Activated T-cell treated with anti-CD3 and anti-CD28 coated beads for 48 hours (primary cell): ENCODE measurements at places on chromosomes 11 and 22.

GRCh38 chr11:78981153-78981552, 406.5 kb upstream of the NARS2 start:
- no peak for DNase-seq

DNA sequence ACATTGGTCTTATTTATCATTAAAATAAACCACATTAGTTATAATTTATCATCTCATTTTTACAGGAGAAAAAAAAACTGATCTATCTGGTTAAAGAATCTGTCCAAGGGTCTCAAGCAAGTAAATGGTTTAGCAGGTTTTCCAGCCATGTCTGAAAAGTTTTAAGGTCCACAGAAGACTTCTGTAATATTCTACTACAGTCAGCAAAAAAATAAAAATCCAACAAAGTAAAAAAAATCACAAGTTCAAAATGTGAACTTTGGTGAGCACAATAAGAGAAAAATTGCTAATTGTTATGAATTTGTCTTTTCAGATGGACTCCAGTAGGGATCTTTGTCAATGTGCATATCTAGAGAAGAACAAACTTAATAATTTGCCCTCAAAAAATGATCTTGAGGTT, 1.3 kb downstream of the OR52E4 start:
- DNase-seq: no peak

GRCh38 chr11:11788063-11788710, 53.6 kb upstream of the USP47 start:
- no peak for DNase-seq

DNA sequence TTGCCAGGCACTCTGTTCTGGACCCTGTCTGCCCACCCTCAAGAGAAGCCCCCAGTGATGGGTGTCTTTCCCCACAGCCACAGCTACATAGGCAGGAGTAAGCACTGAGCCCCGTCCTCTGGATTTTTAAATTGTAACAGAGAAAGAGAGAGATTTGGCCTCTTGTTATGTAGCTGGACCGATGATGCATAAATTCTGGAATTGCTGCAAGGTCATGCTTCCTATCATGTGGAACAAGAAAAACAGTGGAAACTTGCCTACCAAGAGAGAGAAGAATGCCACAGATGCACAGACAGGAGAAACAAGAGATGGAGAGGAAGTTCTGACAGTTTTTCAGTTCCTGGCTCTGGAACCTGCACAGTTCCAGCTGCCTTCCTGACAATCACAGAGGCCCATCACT, 150.2 kb downstream of the ETS1 start:
- DNase-seq: no peak

DNA sequence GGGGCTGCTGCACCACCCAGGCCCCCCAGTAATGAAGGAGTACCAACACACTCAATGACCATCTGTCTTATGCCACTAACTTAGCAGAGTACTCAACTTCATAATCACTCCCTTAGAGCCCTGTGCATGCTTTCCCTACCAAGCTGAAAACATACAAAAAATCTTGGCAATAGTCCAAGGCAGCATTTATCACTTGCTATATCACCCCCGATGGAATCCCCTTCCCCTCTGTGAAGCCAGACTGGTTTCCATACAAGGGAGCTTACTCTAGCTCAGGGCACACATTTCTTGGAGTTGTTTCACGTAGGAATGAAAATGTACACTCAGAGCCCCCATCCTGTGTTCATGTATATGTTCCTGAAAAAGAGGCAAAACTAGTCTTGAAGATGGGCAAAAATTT, 301.3 kb upstream of the TENM4 start:
- DNase-seq: no peak

- DNase-seq: no peak
Measured at GRCh38 chr22:40432625-40433024, 62.2 kb downstream of the SGSM3 start.

GRCh38 chr22:25327018-25327755, 107.7 kb downstream of the CRYBB2 start:
- no peak for DNase-seq

DNA sequence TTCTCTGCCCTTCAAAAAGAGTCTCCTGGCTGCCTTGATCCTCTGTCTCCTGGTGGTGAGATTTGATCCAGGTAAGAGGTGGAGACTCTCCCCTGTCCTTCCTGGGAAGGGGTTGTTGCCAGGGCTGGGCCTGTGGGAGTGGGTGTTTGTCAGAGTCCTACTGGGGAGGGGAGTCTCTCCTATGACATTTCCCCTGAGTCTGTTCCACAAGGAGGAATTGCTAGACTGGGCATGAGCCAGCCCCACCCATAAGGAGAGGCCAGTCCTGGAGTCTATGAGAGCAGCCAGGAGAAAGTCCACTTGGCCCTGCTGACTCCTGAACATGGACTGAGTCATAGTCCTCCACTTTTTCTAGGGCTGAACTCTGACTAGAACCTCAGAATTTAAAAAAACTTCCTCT, 7.4 kb downstream of the PEX26 start:
- no peak for DNase-seq

DNA sequence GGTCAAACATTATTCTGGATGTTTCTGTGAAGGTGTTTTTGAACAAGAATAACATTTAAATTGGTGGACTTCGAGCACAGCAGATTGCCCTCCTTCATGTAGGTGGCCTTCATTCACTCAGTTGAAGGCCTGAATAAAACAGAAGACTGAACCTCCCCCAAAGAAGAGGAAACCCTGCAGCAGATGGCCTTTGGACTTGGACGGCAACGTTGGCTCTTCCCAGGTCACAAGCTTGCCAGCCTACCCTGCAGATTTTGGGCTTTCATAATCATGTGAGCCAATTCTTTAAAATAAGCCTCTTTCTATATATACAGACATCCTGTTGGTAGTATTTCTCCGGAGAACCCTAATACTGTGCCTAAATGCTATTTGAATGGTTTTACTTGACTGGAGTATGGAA, 432.2 kb upstream of the NARS2 start:
- DNase-seq: no peak

DNA sequence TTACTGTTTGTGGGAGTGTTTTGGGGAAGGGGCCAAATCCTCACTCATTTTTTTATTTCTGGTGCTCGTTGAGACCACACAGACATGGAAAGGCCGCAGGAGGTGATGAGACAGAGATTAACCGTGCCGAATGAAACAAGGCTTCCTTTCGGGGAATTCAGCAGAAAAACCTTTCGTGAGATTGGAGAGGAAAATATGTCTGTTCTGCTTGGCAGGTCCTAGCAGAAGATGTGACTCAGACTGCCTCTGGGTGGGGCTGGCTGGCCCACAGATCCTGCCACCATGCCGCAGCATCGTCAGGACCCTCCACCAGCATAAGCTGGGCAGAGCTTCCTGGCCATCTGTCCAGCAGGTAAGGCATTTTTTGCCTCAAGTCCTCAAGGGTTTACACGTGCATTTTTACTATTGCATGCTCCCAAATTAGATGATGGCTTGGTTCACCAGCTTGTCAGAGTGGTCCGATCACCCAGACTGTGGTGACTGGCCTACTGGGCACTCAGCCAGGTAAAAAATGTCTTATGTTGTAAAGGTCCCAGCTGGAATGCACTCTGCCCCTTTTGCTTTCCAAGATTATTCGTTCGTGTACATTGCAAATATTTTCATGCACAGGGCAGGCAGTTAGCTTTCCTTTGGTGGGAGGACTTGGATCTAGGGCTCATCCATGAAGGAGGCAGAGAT, 1.5 kb downstream of the DDB2 start:
- DNase-seq: peak; percentile 64

DNA sequence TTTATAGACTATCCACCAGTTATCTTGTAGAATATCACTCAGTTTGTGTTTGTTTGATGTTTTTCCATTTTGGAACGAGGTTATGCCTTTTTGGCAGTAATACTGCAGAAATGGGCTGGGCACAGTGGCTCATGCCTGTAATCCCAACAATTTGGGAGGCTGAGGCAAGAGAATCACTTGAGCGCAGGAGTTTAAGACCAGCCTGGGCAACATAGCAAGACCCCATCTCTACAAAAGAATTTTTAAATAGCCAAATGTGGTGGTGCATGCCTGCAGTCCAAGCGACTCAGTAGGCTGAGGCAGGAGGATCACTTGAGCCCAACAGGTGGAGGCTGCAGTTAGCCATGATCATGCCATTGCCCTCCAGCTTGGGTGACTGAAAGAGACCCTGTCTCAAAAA, 22.8 kb upstream of the B4GALNT4 start:
- DNase-seq: no peak

DNA sequence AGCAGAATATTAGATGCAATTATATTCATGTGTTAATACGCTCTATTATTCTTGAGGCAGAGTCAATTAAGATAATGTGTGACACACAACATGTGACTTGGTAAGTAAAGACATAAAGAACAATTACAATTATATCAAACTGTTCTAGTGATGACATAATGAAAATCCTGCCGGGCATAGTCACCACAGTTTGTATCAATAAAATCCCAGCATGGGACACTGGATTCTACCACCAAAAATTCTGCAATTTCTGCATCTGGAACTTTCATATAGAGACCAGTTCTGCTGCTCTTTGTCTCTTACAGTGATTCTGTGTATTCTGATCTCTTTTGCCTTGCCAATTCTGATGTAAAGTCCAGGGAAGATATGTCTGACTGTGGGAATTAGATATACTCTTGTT, 495.6 kb upstream of the LRRC4C start:
- no peak for DNase-seq

GRCh38 chr11:575313-575995, 816 bp upstream of the PHRF1 start:
- DNase-seq: no peak

DNA sequence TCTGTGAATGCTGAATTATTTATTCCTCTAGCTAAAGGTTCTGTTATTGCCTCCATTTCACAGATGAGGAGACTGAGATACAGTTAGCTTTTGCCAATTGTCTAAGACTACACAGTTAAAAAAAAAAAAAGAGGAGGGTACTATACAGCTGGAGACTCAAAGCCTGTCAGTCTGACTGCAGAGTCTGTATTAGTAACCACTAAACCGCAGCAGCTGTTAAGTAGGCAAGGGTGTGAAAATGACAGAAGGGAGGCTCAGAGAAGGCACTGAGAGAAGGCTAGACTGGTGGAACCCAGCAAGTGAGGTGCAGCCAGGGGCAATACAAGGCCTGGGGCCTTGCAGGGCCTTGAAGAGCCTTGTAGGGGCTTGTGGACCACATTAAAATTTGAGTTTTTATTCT, 181.2 kb downstream of the CSNK2A3 start:
- DNase-seq: no peak

- DNase-seq: no peak
Measured at GRCh38 chr11:15700456-15700855, 585.7 kb downstream of the INSC start.

DNA sequence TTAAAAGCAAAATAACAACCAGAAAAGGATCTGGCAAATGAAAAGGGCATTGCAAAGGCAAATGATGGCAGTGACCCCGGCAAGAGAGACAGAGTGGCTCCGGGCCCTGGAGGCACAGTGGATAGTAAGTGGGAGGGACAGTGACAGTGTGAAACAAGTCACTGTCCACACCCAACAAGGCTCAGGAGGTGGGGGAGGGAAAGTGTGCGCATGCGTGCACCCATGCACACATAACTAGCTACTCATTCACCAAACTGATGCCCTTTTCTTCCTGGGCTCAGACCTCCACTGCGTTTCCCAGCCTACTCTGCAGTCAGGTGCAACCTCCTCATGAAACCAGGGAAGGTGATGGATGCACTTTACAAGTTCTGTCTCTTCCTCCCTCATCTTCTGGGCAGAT, 108.4 kb downstream of the SHANK2 start:
- DNase-seq: no peak

- DNase-seq: no peak
Measured at GRCh38 chr11:123304828-123305466, 109.9 kb upstream of the CLMP start.

DNA sequence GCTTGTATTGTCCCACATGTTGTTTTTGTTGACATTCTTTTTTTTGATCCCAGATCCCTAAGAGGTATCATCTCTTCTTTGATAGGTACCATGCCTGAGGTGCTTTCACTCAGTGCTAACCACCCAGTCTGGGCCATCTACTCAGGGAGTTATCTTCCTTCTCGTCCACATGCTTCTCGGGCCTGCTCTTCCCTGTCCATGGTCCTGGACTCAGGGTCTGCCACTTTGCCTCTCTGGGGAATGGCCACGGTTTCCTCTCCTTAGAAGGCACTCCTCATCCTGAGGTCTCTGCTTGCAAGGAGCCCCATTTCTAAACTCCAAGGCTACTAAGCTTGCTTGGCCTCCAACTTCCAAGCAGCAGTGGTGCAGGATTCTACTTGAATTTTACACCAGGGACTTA, 227.0 kb upstream of the NCAM1 start:
- no peak for DNase-seq

DNA sequence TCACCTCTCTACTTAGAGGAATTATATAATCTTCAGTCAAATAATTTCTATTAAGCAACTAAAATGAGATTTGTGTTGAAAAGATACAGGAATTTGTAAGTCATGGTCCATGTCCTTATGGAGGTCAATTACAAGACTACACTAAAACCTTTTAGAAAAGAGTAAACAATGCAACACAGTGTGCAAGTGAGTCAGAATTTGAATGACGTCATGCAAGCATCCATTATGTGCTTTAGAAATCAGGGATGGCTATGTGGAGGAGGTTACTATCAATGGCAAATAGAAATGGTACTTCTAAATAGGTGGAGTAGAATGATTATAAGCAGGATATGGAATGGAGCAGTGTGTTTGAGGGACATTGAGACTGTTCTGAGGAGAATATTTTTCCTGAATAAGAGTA, 16.6 kb downstream of the OR10D3 start:
- DNase-seq: no peak

DNA sequence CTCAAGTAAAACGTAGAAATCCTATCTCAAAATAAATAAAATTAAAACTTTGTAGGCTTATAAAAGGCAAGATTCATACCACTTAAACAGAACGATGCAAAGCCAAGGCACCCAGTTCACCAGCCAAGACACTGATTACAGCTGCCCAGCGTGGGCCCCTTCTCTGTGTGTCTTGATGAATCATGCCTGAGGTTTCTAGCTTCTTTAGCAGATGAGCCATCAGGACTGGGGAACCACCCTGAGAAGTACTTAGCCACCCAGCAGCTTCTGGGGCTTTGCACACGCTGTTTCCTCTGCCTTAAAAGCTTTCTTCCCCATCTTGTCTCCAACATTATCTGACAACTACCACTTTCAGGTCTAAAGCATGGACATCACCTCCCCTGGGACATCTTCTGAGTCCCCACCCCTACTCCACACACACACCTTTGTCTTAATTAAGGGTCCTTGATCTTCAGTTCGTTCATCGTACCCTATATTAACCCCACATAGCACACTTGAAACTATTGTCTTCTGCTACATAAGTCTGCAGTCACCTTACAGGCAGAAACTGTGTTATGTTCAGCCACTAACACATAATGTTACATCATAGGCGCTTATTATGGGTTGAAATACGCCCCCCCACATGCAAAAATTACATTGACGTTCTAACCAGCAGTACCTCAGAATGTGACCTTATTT, 8.7 kb upstream of the LAYN start:
- peak; percentile 60 for DNase-seq
